ENCODE measurements at places on chromosomes 3 and 15.

GRCh38 chr15:85044251-85044853 lies 62.7 kb downstream of the PDE8A start:
- peak; percentile 29 for DNase-seq

DNA sequence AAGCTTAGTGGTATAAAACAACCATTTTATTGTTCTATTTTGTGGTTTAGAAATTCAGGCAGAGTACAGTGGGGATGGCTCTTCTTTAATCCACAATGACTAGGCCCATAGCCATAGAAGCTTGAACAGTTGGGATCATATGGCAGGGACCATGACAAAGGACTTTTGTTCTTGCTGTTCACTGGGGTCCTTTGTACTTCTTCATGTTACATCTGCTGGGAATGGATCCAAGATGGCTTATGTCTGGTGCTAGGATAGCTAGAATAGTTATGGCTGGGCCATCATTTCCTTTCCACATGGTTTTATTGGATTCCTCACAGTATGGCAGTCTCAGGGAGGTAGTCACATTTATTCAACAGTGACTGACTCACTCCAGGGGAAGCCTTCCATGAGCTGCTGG lies 427.9 kb upstream of the AGTR1 start:
- no peak for DNase-seq

DNA sequence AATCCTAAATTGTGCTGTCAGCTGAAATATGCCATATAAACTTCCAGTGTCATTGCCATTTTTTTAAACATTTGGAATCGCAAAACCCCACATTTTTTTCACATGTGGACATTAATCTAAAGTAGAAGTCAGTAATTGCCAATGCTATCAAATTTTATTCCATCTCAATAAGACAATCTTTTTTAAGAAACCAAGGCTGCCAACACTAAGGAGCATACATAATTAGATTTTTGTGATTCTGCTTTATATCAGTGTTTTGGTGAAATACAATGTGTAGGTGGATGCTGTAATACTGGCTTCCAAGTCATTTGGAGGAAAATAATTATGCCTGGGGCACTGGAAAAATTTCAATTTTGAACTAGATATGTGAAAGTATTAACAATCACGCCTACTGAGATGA lies 256.7 kb downstream of the ZPLD1 start:
- no peak for DNase-seq

- DNase-seq, result no peak
Measured at GRCh38 chr3:104796556-104796955, 570.2 kb upstream of the ALCAM start.

GRCh38 chr15:66221126-66221525 lies 32.4 kb downstream of the MEGF11 start:
- DNase-seq, result no peak

DNA sequence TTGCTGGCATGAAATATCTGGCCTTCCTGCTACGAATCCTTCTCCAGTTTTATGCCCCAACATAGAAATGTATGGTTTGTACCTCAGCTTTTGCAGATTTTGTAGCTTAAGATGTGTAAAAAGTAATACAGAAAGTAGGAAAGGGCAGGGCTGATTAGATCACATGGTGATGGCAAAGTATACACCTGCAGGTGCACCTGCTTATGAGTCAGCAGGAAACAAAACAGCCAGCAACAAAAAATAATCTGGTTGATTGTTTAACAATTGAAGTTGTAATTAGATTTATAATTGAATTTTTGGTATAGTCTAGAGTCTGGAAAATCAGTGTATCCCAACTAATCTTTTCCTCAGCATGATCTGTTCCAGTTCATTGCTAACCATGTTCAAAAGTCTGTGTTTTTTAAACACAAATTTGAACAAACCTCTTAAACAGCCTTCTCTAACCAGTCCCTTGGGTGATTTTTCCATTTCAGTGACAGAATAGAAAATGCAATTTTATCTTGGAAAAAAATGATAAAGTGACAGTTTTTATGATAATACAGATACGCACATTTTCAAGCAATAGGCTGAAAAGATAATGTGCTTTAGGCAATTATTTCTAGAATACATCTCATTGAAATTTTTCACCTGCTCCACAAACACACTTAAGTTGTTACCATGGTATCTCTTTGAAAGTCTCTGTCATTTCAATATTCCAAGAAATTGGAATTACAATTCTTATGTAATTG lies 477.4 kb downstream of the NAALADL2 start:
- no peak for DNase-seq

- DNase-seq, result peak; percentile 43
Measured at GRCh38 chr15:80159811-80160569, 7.2 kb downstream of the FAH start.

- no peak for DNase-seq
Measured at GRCh38 chr15:48579945-48580671, 65.4 kb downstream of the FBN1 start.

- peak; percentile 21 for DNase-seq
Measured at GRCh38 chr3:100335434-100335833, 877 bp downstream of the NIT2 start.

GRCh38 chr3:45477041-45477725 lies 88.8 kb downstream of the LARS2 start:
- DNase-seq, result no peak

- DNase-seq, result no peak
Measured at GRCh38 chr15:88042047-88042446, 214.5 kb downstream of the NTRK3 start.

DNA sequence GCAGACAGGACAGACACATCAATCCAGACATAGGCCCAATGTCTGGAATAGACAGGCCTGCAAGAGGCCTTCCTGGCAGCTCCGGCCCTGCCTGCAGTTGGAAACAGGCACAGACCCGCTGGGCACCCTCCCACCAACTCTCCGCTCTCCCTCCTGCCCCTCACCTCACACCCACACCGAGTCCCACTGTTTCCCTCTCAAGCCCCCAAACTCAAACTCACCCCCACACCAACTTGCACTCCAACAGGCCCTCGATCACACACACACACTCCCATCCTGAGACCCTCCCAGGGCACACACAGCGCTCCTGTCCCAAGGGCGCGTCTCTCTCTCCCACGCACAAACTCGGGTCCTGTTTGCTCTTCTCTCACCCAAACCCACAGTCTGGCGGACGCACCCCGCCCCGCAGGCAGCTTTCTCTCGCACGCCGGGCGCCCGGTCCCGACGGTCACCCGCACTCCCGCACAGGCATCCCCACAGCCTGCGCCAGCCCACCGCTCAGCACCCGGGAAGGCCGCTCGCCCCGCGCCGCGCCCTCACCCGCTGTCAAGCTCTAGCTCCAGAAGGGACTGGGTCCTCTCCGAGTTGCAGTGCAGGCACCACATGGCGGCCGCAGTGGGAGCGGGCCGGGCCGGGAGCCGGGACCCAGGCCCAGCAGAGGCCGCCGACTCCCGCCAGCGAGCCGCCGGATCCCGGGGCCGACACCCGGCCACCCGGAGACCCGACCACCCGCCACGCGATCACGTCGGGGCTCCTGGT lies 106.2 kb downstream of the IQSEC1 start:
- DNase-seq, result no peak

DNA sequence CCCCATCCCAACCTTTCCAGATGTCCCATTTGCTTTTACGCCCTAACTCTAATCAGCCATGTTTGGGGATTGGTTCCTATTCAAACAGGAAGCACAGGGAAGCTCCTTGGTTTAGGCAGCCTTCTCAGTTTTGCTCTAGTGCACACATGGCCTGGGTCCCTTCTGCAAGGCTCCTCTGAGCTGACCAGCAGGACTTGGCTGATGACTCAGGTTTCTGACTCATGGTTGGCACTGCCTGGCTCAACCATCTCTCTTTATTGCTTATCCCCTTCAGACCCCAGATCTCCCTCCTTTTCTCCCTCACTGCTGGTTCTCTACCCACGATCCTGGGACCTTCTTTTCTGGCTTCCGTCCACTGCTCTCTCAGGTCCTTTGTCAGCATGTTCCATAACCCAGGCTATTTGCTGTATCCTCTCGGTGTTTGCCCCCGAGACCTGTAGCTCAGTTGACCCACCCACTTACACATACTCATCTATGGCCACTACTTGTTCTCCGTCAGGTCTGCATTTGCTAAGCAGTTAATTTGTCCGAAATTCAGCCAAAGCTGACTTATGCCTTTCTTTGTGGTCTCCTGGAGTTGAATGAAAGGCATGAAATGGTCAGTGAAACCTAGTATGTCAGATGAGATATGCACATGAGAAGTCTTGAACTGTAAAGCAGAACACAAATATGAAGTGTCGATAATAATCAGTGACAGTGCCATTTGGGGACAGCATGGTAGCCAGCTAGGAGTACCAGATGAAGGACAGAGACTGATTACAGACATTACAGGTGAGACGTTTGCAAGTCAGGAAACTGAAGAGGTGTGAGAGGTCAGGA lies 323.5 kb upstream of the ROPN1 start:
- no peak for DNase-seq

DNA sequence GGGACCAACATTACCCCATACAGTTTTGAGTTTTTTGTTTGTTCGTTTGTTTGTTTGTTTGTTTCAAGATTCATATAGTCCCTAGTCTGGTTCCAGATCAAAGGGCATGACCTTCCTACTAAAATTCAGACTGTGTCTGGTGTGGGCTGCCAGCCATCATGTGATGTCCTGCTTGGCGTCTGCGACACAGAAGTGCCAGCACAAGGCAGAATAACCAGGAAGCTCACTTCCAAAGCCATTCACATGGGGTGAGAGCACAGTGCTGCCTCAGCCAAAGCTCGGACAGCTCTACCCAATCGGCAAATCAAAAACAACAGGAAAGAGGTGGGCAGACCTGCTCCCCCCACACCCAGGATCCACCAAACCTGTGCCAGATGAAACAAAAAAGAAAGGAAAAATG lies 142.6 kb upstream of the THBS1 start:
- DNase-seq, result no peak

DNA sequence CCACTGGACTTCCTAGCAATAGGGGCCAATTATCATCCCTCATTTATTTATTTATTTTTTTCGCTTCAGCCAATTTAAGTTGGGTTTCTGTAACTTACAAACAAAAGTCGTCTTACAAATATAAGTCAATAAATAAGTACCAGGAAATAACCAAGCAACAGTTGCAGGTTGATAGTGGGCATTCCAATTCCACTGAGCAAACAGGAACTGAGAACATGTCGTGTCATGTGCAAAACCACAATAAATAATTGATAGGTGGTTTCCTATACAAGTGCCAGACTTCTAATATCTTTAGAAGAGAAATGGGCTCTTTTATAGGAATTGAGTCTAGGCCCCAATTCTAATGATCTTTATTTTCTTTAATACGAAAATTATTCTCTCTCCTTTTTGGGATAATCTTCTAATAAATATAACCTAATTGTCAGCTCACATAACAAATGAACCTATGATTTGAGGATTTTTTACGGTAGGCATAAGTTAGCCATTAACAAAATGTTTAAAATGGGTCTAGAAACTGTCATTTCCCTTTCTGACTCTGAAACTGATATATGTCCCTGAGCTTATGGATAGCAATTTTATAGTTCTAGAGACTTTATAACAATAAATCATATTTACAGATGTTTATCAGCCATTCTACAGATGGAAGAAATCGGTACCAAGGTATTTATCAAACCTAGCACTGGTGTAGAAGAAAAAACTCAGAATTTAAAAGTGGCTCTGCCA lies 571.8 kb downstream of the FOXP1 start:
- no peak for DNase-seq
